ENCODE measurements at places on chromosomes 7 and 10.

DNA sequence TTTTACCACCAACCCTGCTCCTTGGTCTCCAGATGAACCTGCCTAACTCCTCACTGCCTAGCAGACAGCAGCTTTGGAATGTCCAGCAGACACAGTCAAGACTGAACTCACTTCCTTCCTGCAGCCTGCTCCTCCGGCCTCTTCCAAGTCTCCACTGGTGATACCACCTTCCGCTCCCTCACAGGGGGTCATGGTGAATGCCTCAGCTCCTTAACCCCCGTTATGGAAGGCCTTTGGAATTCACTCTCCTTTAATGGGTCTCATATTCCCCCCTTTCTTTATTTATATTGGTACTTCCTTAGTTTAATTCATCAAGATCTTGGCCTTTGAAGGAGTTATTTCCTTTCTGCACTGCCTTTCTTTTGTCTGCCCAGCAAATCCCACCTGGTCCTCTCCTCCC, 44.9 kb upstream of the ZNF32 start:
- no peak for DNase-seq

GRCh38 chr7:47475880-47476227, 106.1 kb downstream of the TNS3 start:
- DNase-seq: no peak

DNA sequence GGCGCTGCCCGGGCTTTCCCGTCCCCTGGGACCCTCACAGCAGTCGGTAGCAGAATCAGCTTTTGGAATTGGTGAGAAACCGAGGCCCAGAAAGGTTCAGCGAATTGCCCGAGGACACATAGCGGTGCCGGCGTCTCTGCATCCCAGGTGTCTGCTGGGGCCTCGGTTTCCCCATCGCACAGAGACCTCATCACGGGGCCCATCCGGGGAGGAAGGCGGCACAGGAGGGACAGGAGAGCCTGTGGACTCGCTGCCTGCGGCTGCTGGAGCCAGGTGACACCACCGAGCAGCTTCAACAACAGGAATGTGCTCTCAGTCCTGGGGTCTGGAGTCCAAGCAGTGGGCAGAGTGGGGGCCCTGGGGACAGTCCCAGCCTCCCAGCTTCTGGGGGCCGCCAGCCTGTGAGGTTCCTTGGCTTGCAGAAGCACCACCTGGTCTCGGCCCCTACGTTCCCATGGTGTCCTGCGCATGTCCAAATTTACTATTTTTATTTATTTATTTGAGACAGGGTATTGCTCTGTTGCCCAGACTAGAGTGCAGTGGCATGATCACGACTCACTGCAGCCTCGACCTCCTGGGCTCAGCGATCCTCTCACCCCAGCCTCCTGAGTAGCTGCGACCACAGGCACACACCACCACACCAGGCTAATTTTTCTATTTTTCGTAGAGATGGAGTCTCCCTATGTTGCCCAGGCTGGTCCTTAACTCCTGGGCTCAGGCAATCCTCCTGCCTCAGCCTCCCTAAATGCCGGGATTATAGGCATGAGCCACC, 539 bp upstream of the COX19 start:
- DNase-seq: no peak

DNA sequence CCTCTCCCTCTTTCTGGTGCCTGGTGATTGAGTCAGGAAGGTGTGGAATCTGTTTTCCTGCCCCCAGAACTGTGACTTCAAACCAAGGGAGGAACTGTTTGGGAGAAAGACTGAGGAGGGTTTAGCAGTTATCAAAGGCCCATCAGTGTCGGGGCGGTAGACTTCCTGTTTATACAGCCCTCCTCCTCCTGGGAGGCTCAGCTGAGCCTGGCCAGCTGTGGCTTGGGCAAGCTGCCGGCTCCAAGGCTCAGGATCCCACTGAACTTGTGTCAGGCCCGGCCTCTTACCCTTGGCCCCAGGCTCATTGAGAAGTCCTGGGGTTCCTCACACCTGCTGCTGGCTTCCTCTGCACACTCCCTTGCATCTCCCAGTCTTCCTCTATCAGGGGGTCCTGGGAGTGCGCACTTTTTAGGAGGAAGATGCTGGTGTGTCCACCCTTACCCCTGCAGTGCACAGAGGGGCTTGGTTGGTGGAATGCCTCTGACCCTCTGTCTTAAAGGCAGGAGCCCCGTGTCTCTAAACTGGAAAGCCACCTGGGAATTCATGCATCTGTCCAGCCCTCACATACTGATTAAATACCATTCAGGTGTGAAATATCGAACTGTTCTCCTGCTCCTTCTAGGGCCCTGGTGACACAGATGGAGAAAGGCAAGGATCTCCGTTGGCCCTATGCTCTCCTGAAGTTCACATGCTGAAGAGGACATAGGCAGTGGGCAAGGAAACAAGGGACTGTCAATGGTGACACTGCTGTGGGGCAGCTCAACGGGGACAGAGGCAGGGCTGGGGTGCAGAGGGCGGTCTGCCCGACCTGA, 32.4 kb downstream of the CXCL12 start:
- no peak for DNase-seq

- DNase-seq: no peak
These were observed 32.3 kb downstream of the CALD1 start for GRCh38 chr7:134811765-134812164.

- DNase-seq: no peak
These were observed 39.3 kb downstream of the ANTXRL start for GRCh38 chr10:46326066-46326465.

DNA sequence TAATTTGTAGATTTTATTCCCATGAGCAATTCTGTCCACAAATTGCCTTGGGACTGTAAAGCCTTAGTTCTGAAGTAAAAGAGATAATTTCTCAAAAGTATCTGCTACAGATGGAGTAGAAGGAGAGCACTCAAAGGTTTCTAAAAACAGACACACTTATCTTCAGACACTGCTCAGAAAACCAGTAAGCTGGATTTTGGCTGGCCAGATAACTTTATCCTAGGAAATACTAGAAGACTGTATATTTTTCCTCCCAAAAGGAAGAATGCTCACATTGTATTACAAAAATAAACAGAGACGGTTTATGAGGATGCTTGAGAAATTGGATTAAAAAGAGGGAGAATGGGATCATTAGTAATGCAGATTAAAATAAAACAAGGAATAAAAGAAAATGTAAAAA, 178.0 kb upstream of the IGFBP3 start:
- no peak for DNase-seq

DNA sequence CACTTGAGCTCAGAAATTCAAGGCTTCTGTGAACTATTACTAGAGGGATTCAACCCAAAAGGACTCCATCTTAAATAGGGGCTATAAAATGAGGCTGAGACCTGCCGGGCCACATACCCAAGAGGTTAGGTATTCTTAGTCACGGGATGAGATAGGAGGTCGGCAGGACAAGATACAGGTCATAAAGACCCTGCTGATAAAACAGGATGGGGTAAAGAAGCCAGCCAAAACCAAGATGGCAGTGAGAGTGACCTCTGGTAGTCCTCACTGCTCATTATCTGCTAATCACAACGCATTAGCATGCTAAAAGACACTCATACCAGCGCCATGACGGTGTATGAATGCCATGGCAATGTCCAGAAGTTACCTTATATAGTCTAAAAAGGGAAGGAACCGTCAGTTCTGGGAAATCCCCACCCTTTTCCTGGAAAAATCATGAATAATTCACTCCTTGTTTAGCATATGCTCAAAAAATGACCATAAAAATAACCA, 101.2 kb upstream of the TRIM24 start:
- no peak for DNase-seq

DNA sequence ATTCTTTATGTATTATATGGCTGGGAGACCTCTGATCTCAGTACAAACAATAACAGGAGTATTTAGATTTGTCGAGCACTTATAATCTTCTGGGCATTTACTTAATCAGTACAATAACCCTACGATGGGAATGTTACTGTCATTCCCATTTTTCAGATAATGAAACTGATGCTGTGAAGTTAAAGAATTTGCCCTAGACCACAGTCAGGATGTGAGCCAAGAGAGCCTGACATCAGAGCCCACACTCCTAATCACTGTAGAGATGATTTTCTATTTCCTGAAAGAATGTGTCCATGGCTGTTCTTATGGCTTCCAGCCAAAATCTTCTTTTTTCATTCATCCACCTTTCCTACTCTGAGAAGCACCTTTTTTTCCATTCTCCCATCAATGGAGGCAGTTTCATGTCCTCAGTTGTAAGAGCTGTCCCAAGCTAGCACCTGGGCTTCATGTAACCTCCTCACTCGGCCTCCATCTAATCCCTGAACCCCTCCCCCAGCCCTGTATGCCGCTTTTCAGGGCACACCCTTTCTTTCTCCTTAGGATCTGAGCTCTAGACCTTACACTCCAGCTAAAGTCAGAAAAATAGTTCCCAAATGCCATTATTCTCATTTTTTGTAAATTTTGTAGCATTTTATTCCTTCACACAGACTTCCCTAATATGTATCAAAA, 12.2 kb upstream of the CAV1 start:
- no peak for DNase-seq

DNA sequence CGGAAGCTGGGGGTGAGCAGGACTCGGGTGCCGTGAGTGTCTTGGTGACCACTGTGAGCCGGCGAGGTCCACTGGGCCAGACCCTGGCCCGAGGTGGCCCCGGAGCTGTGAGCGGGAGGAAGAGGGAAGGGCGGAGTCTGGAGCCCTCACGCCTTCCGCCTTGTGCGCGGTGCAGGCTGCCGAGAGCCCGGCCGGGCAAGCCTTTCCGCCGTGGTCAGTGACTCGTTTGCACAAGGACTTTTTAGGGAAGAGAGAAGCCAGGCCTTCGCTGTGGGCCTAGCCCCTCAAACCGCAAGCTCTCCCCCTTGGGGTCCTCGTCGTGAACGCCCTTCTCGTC, 40.9 kb upstream of the ZNF32 start:
- DNase-seq: peak; percentile 8

- no peak for DNase-seq
These were observed 135.2 kb upstream of the UNC5B start for GRCh38 chr10:71077143-71077581.

DNA sequence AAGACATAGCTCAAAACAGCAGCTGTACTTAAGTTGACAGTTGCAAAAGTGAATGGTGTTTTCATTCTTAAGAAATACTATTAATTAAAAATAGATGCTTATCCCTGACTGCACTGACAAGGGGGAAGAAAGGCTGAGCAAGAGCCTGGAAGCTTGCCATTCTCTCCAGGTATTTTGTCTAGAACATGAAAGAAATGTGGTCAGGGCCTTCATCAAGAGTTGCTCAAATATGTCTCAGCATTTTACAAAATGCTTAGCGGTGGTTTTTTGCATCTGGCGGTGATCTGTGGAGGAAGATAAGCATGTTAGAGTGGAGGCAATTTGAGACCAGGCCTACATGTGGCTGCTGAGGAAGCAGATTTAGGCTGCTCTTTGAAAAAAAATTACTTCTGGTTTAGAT, 46.4 kb upstream of the CC2D2B start:
- DNase-seq: peak; percentile 42

- no peak for DNase-seq
These were observed 53.4 kb downstream of the TMEM209 start for GRCh38 chr7:130151591-130152492.

DNA sequence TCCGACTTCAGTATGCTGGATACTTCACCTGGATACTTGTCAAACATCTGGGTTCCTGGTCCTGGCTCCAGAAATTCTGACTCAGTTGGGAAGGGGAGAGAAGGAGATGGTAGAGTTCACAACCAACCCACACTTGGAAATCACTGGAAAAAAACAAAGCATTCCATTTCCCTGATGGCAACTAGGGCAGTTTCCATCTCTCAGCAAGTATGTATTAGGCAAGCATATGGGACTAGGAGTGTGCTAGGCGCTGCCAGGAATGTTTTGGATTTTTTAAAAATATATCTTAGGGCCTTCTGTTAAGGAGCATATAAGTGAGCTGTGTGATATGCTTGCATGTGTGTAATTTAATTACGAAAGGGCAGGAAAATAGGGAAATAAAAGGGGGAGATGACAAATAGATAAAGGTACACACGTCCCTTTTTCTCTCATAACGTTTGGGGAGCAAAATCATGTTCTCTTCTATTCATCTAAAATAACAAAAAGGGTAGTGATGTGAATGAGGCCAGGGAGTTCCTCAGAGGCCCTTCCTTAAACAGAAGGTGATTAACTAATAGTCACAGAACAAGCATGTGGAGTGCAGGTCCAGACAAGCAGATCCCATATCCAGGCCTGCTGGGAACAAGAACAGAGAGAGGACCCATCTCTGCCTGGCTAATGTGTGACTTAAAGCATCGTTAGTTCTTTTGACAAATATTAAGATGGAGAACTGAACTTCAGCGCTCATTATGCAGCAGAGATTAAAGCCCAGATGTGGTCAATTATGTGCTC, 64.5 kb upstream of the NFE2L3 start:
- DNase-seq: no peak

- DNase-seq: no peak
These were observed 20.1 kb downstream of the EPC1 start for GRCh38 chr10:32326680-32327363.

GRCh38 chr7:125568799-125569198, 639.2 kb upstream of the POT1 start:
- DNase-seq: no peak

GRCh38 chr7:9711259-9711918, 1262.3 kb upstream of the PHF14 start:
- no peak for DNase-seq

- no peak for DNase-seq
These were observed 82.8 kb downstream of the GATA3 start for GRCh38 chr10:8137272-8137681.

DNA sequence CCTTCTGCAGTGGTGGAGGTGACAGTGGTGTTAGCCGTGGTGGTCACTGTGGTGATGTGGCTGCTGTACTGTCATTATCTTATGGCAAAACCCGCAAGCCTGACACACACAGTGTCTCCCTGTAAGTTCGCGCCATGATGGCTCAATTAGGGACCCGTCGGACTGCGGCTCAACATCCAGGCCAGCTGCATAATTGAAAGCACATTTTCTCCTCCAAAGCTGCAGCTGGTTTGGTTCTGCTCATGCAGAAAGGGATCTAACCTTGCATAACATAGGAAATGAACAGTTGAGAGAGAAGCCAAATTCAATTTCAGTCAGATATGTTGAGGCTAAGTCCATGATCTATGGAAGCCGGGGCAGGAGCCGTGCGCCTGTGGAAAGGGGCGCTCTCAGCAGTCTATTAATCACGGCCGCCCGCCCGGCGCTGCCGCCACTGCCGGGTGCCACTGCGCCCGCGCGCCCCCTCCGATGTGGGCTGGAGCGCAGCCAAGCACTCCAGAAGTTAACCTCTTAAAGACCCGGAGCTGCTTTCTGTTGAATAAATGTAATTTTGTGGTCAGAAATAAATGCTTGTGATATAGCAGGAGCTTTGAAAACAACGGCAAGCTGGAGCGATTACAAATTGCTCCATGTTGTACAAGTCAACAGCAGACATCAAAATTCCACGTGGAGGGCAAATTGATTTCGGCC, 227.7 kb downstream of the CUX1 start:
- peak; percentile 75 for DNase-seq

- no peak for DNase-seq
These were observed 50.3 kb upstream of the CFAP46 start for GRCh38 chr10:132992433-132993215.

- DNase-seq: no peak
These were observed 138.8 kb upstream of the BTBD16 start for GRCh38 chr10:122132331-122132755.

DNA sequence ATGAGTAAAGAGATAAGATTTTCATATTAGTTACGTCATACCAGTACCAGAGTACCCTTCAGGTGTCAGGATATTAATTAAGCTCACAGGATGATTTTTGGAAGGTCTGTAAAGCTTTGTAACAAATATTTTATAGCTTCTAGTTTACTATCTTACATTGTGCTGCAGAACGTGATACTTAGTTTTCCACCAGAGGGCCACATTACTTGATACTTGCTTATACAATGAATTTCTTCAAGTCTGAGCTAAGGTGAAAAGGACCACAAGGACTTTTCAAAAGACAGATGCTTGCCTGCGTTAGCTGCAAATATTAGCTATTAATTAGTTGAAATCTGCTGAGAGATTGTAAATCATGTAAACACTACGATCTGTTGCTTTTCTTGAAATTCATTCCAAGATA, 12.2 kb downstream of the FOXP2 start:
- DNase-seq: no peak

Measured in DMS79 treated with DMSO at 0.1 percent for 48 hours (cell line).